Foreskin melanocyte (primary cell): ENCODE measurements at places on chromosomes 3 and 15.

DNA sequence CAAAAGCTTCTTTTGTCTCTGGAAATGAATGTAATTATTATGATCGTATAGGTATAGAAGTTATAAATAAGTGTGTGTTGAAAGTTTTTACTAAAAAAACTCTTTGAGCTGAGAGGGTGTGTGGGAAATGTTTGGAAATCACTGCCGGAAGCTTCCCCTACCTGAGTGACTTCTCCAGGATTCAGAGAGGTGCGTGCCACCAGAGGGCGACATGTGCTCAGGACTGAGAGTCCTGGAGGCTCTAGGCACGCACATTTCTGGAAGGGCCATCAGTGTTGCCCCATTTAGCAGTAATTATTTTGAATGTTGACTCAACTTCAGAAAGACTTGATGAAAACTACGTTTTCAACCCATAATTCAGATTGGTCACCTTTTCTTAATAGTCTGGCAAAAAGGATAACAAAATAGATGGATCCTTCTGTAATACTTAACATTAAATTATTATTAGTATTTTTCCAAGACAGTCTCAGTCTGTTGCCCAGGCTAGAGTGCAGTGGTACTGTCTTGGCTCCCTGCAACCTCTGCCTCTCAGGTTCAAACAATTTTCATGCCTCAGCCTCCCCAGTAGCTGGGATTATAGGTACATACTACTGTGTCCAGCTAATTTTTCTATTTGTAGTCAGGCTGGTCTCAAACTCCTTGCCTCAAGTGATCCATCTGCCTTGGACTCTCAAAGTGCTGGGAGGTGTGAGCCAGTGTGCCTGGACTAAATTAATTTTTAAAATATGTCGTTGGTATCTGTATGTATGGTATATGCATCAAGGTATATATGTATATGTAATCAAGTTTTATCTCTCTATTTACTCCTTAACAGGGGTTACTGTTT lies 34.5 kb downstream of the GPR171 start:
- no peak for DNase-seq

DNA sequence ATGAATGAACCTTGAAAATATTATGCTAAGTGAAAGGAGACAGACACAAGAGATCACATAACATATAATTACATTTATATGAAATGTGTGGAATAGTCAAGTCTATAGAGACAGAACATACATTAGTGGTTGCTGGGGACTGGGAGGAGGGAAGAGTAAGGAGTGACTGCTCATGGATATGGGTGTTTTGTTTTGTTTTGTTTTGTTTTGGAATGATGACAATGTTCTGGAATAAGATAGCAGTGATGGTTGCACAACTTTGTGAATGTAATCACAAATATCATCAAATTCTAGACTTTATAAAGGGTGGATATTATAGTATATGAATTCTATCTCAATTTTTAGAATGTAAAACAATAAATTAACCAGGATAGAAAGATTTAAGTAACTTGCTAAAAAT lies 57.4 kb upstream of the PHLDB2 start:
- no peak for DNase-seq

DNA sequence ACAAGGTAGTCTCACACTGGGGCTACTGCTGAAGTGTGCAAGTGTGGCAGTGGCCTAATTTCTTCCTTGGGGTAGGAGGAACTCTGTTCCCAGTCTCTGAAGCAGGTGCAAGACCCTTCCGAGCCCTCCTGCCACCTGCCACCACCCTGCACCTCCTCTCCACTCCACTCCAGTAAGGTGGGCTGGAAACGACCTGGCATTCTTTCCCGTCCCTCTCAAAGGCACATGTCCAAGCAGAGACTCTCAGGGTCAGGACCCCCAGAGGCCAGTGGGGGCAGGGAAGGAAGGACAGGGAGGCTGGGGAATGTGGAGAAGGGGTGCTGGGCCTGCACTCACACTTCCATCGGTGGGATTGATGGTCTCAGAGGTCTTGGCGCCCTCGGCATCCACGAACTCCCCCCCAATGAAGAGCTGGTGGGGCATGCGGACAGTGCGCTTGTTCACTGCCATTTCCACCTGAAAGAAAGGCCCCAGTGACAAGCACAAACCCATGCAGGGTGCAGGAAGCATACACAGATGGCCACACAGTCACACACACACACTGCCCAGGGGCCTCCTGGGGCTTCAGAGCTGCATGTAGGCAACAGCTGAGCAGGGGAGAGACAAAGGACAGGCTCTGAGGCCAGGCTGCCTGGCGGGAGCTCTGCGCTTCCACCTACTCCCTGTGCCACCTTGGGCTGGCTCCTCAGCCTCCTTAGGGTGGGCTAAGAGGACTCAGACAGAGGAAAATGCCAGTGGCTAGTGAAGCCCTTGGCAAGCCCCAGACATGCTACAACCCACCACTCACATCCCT lies 43.8 kb downstream of the ALDH1L1 start:
- no peak for DNase-seq

DNA sequence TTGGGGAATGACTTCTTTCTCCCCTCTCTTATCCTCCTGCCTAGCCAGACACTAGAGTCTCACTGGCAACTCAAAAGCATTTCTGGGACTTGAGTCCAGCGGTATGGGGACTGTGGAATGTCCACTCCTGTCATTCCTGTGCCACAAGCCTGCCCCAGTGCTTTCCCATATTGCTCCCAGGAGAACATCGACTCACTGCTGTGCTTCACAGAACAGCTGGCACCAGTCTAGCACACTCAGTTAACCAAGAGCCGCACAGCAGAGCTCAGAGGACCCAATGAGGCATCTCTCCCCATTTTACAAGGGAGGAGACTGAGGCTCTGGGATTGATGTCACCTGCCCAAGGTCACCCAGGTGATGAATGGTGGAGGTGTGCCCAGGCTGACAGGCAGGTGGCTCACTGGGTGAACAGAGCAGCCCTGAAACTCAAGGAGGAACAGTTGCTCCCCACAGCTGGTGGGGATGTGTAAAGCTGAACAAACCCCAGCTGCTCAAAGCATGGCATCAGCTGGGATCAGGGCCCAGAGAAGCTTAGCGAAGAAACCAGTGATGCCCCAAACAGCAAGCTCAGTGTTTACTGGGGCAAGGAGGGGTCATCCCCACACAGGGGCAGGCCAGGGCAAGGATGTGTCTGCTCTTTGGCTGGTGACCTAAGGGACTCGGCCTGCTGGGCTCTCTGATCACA lies 35.4 kb upstream of the DUSP7 start:
- no peak for DNase-seq

- peak; percentile 52 for DNase-seq
Observed at GRCh38 chr15:78850941-78851755, 21.5 kb upstream of the MORF4L1 start.

GRCh38 chr3:53027254-53027844 lies 18.5 kb downstream of the SFMBT1 start:
- DNase-seq = no peak

DNA sequence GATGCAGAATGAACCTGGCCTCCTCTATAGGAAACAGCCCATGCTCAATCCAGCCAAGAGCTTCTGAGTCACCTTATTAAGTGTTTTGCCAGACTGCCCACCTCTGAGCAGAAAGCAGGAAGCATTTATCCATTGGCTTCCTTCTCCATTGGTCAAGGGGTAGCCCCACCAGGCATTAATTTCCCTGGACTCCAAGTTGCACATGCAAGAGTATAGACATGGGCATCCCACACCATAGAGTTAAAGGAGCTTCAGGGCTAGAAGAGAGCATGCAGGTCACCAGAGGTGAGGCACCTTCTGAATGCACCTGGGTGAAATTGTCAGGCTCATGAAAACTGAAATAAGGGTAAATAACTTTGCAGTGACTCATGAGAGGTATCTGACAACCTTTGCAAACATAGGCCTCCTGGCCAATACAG lies 230.8 kb upstream of the STAC start:
- DNase-seq = no peak

GRCh38 chr3:196419386-196419785 lies 12.8 kb downstream of the UBXN7 start:
- no peak for DNase-seq

DNA sequence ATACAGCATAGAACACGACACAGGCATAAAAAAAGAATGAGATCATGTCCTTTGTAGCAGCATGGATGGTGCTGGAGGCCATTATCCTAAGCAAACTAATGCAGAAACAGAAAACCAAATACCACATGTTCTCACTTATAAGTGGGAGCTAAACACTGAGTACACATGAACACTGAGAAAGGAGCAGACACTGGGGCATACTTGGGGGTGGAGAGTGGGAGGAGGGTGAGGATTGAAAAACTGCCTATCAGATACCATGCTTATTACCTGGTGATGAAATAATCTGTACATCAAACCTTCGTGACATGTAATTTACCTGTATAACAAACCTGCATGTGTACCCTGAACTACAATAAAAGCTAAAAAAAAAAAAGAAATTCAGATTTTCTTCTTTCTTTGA lies 100.4 kb downstream of the PPM1L start:
- no peak for DNase-seq

DNA sequence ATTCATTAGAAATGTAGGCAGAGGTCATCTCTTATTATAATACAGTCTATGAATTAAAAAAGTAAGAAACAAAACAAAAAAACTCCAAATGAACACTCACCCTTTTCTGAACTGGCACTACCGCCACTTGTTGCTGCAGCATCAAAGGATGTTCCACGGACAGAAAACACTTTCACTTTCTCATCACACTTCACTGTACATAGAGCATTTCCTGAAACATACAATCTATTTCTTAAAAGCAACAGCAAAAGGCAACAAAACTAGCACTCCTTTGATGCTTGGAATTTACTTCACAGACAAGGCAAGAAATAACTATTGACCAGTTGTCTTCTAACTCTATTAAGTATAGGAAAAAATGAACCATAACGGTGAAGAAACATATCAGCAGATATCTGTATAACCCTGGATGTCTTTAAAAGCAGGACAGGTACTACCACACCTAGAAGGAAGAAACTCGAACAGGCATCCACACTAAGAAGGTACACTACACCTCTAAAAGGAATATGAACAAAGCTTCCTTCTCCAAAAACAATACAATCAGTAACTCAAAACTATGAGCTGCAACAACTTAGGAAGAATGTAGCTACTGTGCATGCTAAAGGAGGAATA lies 24.9 kb downstream of the ETFA start:
- DNase-seq = no peak

GRCh38 chr15:72368325-72368724 lies 7.5 kb downstream of the HEXA start:
- no peak for DNase-seq

GRCh38 chr3:64642327-64643151 lies 45.3 kb downstream of the ADAMTS9 start:
- DNase-seq = no peak

GRCh38 chr3:58999134-58999773 lies 50.6 kb downstream of the CFAP20DC start:
- DNase-seq = no peak

DNA sequence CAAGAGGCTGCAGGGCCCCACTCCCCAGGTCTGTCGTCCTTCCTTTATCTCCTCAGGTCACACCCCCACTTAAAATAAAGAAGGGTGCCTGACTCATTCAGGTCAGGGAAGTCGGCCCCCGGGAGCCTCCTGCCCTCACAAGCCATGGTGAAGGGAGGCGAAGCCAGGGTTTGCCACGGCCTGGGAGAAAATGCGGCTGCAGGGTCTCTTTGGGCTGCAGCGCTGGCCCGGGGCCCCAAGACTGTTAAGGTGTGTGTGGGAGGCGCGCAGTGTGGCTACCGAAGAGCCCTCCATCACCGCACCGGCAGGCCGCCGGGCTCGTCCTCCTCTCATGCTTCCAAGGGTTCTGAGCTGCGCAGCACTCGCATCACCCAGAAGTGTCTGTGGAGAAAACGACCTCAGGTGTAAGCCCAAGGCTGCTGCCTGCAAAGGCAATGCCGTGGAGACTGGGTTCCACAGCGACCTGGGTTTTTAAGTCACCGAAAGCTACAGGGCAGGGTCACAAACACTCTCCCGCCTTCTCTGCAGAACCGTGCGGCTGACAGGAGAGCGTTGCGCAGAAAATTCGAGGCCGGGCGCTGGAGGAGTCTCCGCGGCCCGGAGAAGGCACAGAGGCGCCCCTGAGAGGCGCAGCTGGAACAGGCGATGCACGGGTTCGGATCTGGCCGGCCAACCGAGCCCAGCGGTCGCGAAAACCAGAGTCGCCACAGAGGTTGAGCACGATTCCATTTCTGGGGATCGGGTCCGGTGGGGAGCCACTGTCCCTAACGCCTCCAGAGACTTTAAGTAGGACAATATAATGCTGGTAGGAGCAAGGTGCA lies 8.7 kb downstream of the FOXL2 start:
- DNase-seq = no peak

DNA sequence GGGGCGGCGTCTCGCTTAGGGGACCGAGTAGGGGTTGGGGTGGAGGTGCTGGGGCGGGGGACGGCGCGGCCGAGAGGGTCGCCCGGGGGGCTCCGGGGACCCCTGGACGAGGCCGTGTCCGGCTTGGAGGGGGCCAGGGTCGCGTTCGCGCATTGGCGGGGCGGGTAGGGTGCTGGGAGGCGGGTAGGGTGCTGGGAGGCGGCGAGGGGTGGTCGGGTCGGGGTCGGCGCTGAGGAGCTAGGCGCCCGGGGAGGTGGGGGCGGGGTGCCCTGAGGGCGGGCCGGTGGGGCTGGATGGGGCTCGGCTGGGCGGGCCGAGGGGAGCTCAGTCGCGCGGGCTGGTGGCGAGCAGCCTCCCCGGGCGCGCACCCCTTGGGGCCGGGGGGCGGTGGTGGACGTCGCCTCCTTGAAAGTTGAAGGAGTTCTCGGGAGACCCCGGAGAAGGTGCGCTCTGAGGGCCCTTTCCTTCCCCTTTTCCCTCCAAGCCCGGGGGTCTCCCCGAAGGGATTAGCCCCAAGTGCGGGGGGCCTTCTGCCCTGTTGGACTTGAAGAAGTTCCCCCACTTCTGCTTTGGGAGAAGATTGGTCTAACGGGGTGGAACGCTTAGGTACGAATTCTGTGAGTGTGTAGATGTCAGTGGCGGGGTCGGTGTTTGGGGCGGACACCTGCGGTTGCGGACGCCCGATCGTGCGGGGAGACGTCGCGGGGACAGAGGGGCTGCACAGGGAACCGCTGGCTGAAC lies 543 bp downstream of the MEF2A start:
- no peak for DNase-seq

GRCh38 chr15:99618941-99619411 lies 53.2 kb downstream of the MEF2A start:
- DNase-seq = no peak

GRCh38 chr3:43260412-43260811 lies 25.9 kb upstream of the SNRK start:
- no peak for DNase-seq

DNA sequence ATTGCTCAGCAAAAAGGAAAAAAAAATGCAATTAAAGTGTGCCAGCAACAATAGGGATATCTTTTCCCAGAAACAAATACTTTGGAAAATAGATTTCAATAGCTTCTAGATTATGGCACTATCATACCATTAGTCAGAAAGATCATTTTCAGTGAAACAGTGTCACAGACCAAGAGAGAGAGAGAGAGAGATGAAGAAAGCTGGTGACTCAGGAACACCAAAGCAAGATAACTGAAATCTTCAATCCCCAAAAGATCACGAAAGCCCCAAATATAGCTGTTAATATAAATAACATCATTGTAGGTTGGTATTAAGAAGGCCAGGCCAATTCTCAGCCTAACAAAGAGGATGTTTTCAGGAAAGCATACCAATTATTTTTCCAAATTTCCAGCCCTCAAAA lies 57.4 kb downstream of the ZIC4 start:
- no peak for DNase-seq

- no peak for DNase-seq
Observed at GRCh38 chr3:74089814-74090213, 465.1 kb upstream of the PDZRN3 start.
